ENCODE measurements at places on chromosomes 11 and 22.

DNA sequence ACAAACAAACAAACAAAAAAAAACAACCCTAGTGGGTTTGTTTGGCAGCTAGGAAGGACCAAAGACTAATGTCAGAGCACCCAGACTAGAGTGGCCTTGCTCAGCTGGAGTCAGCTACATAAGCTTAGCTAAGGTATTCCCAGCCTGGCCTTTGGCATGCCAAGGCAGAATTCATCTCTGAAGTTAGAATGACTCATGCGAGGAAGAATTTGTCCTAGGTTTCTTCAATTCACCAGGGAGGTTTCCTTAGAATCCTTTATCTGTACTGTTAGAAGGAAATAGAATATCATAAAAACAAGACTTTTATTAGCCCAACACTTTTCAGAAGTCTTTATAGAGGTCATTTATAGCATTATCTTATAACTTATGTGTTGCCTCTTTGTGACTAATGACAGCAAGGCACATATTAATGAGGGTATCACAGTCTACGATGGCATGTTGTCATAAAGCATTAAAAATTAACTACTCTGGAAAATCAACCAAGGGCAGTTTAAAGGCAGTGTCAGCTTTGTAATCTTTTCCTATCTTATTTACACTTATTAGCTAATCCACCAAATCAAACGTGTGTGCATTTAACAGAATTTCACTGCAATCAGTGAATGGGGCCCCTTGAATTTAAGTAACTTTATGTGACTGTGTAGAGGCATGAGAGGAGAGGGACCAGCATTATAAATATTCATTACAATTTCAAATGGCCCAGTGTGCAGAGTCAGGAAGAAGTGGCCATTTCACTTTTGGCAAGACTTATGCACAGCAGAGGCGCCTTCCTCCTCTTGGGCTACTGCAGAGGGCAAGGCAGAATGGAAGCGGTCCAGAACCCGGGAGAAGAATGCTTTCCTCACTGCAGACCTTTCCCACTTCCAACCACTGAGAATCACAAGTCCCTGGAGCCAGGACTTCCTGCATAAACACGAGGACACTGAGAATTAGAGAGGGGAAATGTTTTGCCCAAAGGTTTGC, 36.3 kb downstream of the SLC5A1 start:
- no peak for DNase-seq

- no peak for DNase-seq
Measured at GRCh38 chr22:47301820-47302475, 539.5 kb downstream of the TBC1D22A start.

DNA sequence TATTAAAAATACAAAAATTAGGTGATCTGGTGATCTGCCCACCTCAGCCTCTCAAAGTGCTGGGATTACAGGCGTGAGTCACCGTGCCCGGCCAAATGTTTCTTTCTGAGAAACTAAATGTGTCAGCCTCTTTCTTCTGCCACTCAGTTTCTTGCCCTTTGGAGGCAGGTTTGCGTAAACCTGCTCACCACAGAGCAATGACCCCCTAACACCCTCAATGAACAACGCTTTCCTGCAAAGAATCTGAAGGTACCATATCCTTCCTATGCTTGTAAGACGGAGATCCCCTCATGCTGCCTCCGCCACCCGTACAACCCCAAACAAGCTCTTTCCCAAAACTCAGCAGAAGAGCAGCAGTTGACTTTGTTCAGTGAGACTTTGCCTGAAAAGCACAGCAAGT, 38.7 kb upstream of the TTLL12 start:
- no peak for DNase-seq

DNA sequence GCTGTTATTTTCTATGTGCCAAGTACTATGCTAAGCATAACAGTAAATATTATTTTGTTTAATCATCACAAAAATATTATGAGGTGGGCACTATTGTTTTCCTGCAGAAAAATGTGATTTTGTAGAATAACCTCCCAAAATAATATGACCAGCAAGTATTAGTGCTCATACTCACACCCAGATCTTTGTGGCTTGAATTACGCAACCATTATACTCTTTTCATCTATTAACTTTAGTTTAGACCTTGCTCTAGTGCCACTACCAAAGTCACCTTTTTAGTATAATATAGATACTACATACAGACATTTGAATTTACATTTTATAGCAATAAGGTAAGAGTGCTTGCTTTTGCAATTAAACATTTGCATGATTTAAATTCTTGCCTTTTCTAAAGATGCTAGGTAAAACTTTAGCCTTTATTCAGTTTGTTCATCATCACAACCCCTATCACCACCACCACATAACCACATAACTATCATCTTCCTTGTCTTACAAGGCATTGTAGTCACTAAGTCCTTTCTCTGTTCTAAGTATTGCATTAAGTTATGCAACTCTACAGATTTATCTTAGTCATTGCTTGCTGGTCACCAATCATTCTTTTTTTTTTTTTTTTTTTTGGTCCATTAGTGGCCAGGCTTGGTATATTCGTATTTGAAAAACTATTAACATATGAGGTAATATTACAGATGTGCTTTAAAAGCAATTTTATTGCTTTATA, 68.4 kb downstream of the GAS2 start:
- no peak for DNase-seq

DNA sequence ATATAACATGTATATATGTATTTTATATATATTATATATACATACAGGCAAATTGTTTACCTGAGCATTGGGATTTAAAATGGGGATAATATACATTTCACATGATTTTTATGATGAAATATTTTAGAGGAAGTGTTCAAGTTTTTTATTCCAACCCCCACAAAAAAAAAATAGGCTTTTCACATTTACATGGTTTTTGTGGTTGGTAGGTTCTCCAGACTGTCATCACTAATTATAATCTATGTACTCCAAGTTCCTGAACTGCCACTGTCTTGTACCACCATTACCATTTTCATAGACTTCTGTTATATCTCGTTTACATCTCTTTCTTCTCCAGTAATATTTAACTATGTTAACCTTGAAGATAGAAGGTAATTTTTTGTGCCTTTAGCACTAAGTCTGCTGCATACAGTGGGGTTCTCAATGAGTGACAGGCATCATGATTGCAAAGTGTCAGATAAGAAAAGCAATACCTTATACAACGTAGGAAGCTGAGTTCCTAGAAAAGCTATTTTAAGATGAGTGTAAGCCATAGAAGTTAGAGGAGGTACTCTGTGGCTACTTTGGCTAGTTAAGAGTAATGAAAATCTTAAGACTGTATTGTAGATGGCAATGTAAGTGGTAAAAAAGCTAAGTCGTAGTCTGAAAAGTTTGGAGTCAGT, 5.2 kb downstream of the TMEM126A start:
- no peak for DNase-seq

GRCh38 chr11:110991661-110992355, 253.7 kb upstream of the POU2AF2 start:
- no peak for DNase-seq

GRCh38 chr11:111283945-111284481, 14.3 kb upstream of the POU2AF3 start:
- no peak for DNase-seq

GRCh38 chr22:36010882-36011281, 17.7 kb downstream of the RBFOX2 start:
- no peak for DNase-seq

GRCh38 chr11:7759010-7759409, 37.7 kb downstream of the OR5P2 start:
- DNase-seq = no peak

- DNase-seq = no peak
Measured at GRCh38 chr22:25397616-25398015, 166.9 kb upstream of the GRK3 start.

DNA sequence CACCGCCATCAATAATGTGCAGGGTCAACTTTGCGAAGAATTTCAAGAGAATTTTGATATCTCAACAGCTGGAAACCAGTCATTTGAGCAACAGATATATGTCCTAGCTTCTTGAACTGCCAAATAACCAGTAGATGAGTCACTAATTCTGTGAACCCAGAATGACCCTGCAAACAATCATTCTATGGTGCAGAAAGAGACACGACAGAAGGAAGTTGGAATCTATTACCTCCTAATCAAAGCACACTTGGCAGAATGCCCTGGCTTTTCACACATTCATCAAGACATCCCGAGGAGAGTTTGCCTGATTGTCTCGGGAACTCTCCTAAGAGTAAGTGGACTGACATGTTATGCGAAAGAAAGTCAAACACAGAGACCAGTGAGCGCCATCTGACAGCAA, 621.1 kb downstream of the OPCML start:
- no peak for DNase-seq

DNA sequence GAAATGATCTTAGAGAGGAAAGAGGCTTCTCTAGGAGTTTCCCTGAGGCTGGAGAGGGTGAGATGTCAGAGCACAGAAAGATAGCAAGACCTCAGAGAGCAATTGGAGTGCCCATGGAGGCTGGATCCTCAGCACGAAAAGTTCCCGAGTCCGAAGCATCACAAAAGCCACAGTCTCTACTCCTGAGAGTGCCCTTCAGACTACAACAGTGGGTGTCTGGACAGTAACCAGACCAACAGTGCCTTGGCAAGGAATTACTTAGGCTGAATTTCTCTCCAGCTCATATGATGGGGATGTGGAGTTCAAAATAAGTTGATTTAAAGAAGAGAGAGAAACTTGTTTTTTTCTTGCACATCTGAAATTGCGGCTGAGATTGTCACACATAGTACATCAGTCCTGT, 31.9 kb upstream of the PSMA1 start:
- DNase-seq = no peak

- no peak for DNase-seq
Measured at GRCh38 chr22:43345761-43346301, 2.7 kb upstream of the SCUBE1 start.

DNA sequence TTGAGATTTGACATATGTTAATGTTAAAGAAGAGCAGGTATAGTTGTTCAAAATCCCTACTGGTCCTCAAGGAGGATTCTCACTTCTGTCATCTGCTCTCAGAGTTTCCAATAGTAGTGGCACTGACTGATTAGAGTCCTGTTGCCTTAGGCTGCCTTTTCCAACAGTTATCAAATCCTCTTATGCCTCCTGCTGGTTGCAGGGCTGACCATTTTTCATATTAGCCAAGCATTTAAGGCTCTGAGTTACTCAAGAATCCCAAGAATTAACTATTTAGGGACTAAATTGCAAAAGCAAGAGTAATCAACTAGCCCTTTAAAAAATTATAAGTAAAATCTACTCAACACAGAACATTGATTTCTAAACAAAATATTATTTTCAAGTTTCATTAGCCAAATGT, 212.0 kb upstream of the CHORDC1 start:
- DNase-seq = no peak

DNA sequence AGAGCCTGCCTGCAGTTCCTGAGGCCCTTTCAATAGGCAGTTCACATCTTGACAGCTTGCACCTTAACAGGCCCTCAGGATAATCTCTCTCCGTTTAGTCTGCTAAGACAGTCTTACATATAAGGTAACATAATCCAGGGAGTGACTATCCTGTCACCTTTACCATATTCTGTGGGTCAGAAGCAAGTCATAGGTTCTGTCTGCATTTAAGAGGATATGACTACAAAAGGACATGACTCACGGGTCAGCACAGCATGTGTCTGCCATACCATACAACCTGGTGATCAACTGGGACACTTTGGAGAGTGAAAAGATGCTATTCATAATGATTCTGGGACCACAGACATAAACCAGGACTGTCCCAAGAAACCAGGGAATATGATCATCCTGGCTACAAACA, 611.1 kb downstream of the SOX6 start:
- no peak for DNase-seq

- no peak for DNase-seq
Measured at GRCh38 chr11:14315130-14315529, 43.9 kb downstream of the RRAS2 start.

DNA sequence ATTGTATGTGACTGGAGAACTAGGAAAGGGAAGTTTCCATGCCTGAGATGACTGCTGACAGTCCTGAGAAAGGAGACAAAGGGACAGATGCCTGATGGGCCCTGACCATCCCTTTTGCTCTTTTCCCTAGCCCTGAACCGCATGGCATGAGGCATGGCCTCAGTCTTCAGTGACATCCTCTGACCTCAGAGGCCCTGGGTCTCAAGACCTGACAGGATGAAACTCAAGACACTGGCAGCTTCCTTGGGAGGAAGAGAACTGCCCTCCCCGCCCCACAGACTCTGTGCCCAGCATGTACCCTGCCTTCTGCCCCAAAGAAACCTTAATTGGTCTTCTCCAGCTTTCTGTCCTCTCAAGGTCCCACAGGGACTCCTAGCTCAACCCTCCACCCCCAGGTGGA, 444.1 kb downstream of the SOX6 start:
- no peak for DNase-seq

DNA sequence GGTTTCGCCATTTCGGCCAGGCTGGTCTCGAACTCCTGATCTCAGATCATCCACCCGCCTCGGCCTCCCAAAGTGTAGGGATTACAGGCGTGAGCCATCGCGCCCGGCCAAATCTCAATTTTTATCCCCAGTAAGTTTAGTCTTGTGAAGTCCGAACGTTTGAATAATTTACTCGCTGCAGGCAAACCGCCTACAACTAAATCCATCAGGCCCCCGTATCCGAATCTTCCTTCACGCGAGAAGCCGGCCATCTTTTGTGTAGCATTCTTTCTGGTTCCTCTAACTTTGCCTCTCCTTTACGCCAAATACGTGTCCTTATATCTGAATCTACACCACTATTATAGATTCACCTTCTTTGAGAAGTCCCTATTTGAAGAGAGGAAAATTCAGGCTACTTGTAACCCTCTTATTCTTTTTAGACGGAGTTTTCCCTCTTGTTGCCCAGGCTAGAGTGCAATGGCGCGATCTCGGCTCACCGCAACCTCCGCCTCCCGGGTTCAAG, 581 bp upstream of the EIF3L start:
- DNase-seq = peak; percentile 16

- no peak for DNase-seq
Measured at GRCh38 chr11:70315716-70316115, 45.2 kb downstream of the PPFIA1 start.

- DNase-seq = no peak
Measured at GRCh38 chr22:25495285-25495684, 69.2 kb upstream of the GRK3 start.

- DNase-seq = no peak
Measured at GRCh38 chr11:64006398-64006797, 20.2 kb downstream of the OTUB1 start.

- no peak for DNase-seq
Measured at GRCh38 chr11:69416762-69417698, 64.4 kb upstream of the LINC01488 start.

- DNase-seq = no peak
Measured at GRCh38 chr11:46724088-46724487, 5.1 kb downstream of the F2 start.

DNA sequence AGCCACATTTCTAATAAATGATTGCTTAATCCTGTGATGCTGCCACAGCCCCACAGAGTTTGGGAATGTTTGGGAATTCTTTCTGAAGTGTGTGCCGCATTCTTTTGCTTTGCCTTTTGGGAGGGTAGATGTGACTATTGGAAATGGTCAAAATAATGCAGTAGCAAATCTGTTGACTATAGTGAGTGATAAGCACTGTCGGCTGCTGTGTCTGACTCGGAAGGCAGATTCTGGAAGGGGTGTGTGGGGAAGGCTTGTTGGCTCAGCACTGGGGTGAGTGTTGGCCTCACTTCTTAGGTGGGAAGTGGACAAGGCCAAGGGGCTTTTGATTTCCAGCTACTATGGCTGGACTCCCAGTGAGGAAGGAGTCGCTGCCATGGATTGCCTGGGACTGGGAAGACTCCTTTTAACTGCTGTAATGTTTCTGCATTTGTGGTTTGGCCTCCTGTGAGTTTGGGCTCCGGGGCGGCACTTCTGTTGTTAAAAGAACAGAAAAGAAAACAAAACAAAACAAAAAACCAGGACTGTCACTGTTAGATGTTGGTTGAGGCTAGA, 20.1 kb downstream of the ZBTB16 start:
- DNase-seq = no peak

All from naive thymus-derived CD8-positive, alpha-beta T cell (primary cell).